HEK293T (cell line): ENCODE measurements at places on chromosomes 6 and 20.

GRCh38 chr6:166921570-166921969 is 34.8 kb downstream of the RNASET2 start:
- DNase-seq: no peak

- DNase-seq: no peak
Observed at GRCh38 chr6:105985816-105986632, 100.1 kb upstream of the PRDM1 start.

DNA sequence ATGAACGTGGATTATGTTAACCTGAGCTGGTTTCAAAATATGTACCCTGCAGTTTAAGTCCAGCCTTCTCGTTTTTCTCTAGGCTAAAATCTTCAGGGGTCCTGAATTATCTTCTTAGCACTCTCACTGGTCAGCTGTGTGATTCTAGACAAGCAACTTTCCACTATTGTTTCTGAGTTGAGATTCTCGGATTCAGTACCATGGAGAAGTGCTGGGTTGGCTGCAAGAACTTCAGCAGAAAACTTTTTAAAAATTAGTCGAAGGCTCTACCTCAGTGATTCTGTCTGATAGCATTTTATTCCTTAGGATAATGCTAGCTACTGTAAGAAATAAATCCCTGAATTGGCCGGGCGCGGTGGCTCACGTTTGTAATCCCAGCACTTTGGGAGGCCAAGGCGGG is 173.7 kb downstream of the GRM1 start:
- DNase-seq: no peak

- DNase-seq: no peak
Observed at GRCh38 chr6:1068905-1069304, 243.0 kb upstream of the FOXQ1 start.
